Bone marrow (tissue), 2 donors: ENCODE measurements at places on chromosomes 11 and 22.

DNA sequence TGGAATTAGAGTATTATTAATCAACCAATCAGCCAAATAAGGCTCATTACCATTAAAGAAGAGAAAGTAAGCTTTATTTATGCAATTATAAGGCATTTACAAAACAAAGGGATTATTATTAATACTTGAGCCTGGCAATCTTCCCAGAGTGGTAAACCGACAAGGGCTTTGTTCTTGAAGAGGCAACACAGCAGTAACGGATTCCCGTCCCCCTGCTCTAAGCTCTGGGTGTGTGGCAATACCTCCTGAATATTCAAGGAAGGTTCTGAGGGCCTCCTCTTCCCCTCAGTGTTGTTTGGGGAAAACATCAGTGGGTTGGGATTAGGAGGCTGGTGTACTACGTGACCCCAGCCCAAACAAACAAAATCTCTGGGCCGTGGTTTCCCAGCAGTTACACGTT, 176.5 kb downstream of the TENM4 start:
- no peak for DNase-seq

- DNase-seq: no peak
Observed at GRCh38 chr11:115188898-115189278, 315.3 kb downstream of the CADM1 start.

GRCh38 chr22:46072110-46072881, 78.0 kb upstream of the PPARA start:
- peak; percentile 78 for DNase-seq

DNA sequence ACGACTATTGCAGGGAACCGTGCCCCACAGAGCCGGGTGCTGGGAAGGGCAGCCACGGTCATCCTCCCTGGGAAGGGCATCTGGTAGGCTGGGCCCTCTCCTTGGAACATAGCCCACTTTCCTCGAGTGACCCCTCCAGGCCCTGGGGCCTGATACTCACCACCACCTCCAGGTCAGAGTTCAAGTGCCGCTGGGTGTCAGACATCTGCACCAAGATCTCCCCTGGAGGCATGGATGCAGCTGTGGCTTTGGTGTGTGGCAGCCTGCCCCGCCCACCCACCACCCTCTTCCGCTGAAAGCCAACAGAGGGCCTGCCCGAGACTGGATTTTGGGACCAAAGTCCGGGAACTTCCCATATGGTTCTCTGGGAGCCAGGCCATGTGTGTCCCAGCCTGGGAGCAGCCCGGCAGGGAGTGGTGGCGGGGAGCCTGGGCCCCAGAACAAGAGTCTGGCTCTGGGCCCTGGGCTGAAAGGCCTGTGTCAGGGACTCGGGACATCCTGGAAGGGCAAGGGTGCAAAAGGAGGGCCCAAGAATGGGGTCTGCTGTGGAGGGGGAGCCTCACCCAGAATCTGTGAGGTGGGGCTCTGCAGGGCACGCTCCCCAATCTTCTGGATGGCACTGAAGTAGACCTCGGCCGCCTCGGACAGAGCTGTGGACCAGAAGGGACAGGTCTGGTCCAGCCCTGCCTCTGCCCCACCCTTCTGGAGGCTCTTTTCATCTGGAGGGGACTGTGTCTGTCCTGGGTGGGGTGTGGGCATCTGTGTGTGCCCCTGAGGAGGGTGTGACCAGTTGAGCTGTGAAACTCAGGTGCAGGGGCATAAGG, 2.6 kb downstream of the BAIAP2L2 start:
- DNase-seq: no peak

- DNase-seq: no peak
Observed at GRCh38 chr11:103358251-103358650, 249.0 kb downstream of the DYNC2H1 start.

DNA sequence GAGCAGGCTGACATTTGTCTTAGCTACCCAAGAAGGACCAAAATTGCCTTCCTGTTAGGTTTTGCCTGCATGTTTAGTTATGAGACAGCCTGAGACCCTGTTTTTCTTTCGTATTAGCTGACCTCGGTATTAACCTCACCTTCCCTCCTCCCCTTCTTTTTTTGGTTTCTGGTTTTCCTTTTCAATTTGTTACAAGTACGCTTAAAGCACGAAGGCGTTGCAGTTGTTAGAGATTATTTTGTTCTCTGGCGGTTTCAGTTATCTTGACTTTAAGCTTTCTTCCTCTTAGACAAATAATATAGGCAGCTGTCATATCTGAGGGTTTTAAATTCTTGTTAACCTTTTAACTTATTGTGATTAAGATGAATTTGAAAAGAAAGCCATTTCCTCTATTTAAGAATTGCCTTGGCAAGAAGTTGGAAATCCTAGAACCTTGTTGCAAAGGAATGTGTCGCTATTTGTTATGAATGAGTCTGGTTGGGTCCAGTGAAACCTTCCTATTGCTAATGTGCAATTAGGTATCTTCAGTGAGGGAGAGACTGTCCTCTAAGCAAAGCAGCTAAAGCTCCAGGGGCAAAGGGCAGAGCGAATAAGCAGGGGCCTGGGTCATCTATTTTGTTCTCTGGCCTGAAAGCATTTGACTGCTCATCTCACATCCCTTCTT, 45.7 kb downstream of the PACS1 start:
- no peak for DNase-seq

GRCh38 chr11:2378527-2379210, 1.6 kb downstream of the CD81 start:
- DNase-seq: no peak

DNA sequence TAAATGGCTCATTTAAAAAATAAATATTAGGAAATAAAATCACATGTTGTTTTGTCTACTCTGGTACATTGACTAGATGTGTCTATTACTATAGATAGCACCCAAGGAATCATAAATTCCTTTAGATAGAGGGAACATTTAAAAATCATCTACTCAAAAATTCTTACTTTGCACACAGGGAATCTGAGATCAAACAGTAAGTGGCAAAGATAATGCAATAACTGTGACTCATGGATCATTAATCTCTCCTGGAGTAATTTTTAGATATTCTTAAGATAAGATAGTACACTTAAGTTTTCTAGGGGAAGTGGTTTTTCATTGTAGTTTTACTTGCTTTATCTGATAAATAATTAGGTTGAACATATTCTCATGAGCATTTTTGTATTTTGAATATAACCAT, 468.9 kb downstream of the LUZP2 start:
- DNase-seq: no peak
